HTR-8/SVneo (cell line): ENCODE measurements at places on chromosomes 4 and X.
A peak's percentile ranks its signal among the peaks of the same experiment; 100 is the strongest.

GRCh38 chr4:39712819-39713607 lies 15.1 kb downstream of the UBE2K start:
- no peak for DNase-seq

GRCh38 chr4:22167201-22167600 lies 218.6 kb upstream of the KCNIP4 start:
- DNase-seq = no peak

DNA sequence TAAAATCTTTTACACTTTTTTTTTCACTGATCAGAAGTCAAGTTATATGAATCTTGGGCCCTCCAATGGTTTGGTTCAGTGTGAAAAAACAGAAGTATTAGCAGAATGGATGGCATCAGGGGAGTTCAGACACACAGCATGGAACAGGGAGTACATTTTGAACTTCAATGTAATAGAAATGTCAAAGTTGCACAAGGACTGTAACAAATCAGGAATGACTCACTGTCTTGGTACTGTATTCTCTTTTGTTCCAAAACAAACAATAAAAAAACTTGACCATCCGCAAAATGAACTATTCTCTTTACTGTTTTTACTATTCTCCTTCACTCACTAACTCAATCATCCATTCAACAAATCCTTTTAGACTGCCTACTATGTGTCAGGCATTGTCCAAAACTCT lies 401.0 kb downstream of the FSTL5 start:
- peak; percentile 9 for DNase-seq

DNA sequence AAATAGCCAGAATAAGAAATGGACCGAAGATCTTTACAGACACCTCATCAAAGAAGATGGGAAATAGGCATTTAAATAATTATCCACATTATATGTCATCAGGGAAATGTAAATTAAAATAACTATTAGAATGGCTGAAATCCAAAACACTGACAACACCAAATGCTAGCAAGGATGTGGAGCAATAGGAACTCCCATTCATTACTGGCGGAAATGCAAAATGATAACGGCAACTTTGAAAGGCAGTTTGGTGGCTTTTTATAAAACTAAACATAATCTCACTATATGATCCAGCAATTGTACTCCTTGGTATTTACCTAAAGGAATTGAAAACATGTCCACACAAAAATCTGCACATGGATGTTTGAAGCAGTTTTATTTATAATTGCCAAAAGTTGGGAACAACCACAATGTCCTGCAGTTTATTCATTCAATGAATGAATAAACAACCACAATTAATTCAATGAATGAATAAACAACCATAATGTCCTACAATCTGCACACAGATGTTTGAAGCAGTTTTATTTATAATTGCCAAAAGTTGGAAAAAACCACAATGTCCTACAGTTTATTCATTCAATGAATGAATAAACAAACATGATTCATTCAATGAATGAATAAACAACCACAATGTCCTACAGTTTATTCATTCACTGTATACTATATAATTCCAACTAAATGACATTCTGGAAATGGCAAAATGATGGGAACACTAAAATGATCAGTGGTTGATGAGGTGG lies 117.6 kb upstream of the PCDH18 start:
- no peak for DNase-seq

GRCh38 chrX:6718766-6719165 lies 183.8 kb upstream of the VCX3A start:
- DNase-seq = no peak

DNA sequence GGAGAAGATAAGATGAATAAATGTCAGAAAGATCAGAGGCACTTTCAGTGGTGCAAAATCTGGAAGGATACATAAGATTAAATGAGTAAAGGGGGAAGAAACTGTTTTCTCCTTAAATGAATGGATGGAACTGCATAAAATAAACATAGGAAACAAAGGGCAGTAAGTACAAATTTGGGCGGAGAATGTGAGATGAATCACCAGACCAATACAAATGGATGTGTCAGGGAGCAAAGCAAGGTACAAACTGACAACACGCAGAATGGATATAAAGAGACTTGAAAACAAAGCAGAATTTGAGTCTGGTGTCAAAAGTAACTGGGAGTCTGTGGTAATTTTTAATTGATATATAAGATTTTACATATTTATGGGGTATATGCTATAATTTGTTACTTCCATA lies 175.3 kb upstream of the PCDH18 start:
- DNase-seq = no peak

DNA sequence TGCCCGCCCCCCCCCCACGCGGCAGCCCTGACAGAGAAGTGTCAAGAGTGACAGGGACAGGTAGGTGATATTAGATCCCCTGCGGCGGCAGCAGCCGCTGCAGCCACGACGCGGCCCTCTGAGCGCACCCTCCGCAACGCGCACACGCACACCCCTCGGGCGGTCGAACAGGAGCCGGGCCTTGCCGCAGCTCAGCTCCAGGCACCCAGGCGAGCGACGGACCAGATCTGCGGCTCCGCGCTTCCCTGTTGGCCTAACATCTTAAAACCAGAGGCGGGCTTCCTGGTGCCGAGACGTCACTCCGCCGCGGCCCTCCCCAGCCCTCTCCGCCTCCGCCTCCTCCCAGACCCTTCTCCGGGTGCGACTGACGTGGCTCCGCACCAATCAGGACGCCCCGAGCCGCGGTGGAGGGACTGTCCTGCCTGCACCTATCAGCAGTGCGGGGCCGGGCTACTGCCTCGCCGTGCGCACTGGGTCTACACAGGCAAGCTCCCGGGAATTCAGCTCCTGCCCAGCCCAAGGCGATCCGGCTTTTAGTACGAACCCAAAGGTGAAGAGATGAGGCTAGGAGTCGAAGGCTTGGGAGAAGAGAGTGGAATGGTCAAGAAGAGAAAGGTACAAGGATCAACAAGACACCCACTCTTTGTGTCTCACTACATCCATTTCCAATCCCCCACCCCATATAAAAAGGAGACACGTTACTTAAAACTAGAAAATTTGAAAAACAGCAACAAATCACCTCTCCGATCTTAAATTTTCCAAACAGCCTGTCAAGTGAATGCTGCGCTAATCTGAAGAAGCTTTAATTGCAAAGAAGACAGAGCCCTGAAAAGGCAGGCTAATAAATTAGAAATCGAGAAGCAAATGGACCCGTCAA lies at the start of gene PITX2:
TSS of gene PITX2 (minus strand) at position 237 of the 877 bp plus-strand sequence. CDS start 617 bp downstream, outside the sequence.
- DNase-seq = peak; percentile 99

DNA sequence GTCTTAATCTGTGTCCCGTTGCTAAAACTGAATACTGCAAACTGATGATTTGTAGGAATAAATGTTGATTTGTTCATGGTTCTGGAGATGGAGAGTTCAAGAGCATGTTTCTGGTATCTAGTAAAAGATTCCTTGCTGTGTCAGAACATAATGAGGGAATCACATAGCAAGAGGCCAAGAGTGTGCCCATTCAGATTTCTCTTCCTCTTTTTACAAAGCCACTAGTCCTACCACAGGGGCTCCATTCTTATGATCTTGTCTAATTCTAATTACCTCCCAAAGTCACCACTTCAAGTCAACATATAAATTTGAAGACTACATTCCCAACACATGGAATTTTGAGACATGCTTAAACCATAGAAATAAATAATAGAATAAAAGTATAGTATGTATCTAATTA lies 608.8 kb upstream of the EPHA5 start:
- DNase-seq = no peak

GRCh38 chr4:147108409-147108808 lies 162.7 kb upstream of the TTC29 start:
- DNase-seq = no peak

- no peak for DNase-seq
Observed at GRCh38 chr4:82063017-82063416, 310.8 kb downstream of the HNRNPD start.

DNA sequence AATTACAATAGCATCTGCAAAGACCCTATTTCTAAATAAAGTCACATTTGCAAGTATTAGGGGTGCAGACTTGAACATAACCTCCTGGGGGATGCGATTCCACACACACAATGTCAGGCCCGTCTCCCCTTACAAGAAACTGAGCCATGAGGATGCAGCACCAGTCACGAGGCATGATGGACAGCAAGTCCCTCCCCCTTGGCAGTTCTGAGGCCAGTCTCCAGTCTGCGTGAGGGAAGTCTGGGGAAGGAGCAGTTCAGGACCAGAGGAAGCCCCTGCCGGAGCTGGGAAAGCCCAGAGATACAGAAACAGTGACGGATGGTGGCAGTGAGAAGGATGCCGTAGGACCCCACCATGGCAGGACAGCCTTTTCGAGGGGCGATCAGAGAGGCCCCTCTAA lies 9.4 kb downstream of the FAM53A start:
- DNase-seq = no peak

DNA sequence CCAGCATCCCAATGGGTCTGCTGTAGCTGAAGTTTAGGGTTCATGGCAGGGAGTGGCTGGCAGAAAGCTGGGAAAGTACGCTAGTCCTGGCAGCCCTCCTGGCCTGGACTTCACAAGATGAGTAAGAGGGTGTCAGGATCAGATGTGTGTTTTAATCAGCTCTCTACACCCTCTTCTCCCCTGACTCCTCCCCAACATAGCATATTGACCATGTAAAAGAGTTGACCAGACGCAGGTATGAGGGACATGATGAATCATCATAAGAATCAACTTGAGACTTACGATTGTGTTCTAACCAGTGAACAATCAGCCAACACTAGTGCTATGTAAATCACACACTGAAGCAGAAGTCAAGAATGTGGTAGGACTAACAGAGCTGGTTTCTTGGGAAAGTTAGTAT lies 5.3 kb downstream of the SOWAHB start:
- DNase-seq = no peak

GRCh38 chr4:38757945-38758600 lies 24.7 kb downstream of the TLR10 start:
- DNase-seq = no peak

DNA sequence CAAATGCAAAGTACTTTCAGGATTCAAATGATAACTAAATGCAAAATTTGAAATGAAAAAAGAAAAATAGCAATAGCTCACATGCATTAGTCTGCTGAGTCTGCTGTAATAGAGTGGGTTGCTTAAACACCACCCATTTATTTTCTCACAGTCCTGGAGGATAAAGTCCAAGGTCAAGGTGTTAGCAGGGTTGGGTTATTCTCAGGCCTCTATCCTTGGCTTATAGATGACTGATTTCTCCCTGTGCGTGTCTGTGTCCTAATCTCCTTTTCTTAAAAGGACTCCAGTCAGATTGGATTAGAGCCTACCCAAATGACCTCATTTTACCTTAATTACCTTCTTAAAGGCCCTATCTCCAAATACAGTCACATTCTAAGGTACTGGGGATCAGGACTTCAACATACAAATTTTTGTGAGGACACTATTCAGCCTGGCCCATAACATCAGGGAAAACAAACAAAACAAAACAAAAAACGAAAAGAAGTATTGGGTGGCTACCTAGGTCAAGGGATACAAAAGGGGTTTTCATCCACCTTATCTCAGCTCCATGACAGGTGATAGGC lies 6.3 kb upstream of the TBL1X start:
- no peak for DNase-seq

- DNase-seq = no peak
Observed at GRCh38 chr4:150244600-150244999, 166.4 kb downstream of the DCLK2 start.

DNA sequence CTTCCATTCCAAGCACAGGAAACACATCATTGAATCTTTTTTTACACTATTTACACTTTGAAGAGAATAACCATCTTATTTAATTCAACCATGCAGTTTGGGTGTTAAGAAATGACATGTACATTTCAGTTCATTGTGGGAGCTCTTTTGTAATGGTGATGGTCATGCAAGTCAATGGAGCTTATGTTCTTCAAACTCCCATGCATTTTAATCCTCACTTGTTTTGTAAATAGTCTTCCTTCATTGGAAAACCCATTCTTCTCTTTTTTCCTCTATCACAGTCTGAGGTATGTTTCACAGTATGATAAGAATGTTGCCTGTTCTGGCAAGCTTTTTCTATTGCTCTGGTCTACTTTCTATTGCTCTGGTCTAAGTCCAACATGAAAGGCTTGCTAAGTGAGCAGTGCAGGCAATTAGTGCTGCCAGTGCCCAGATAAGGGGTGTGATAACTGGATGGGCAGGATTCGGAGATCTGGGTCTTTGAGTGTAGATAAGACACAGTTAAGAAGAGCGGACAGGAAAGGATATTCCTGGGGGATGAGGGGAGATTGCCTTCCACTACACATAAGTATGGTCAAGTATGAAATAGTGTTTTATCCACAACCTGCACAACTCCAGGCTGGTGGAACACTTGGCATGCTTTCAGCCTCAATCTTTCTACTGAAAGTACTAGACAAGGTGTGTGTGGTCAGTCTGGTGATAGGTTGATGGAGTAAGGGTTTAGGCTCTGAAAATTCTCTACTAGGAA lies 17.1 kb downstream of the AFP start:
- no peak for DNase-seq

DNA sequence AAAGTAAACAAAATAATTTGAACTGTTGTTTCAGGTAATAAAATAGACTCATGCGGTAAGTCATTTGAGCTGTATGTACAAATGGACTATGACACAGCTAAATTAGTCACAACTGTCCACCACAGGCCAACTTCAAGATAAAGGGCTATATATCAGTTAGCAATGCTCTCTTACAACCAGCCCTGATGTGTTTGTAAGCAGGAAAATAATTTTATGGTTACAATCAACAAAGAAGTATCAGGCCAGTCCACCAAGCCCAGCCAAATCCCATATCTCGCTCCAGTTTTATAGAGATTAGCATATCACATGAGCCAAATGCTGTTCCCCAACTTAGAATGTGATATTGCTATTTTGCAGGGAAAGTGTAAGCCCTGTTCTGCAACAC lies 511 bp upstream of the DUSP21 start:
- no peak for DNase-seq

DNA sequence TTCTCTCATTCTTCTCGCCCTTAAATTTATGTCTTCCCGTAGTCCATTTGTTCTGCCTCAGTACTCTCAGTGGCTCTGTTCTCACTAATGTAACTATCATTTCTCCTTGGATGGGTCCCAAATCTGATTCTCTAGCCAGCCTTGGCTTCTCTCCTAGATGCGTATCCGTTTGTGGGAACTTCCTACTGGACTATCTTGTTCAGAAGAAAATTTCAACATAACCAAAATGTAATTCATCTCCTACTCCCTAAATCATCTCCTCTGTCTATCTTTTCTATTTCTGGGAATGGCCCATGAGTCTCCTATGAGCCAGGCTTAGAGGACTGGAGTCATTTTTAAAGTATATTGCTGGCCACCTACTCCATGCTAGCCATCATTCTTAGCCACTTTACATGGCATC lies 4.4 kb upstream of the C4orf36 start:
- DNase-seq = no peak

DNA sequence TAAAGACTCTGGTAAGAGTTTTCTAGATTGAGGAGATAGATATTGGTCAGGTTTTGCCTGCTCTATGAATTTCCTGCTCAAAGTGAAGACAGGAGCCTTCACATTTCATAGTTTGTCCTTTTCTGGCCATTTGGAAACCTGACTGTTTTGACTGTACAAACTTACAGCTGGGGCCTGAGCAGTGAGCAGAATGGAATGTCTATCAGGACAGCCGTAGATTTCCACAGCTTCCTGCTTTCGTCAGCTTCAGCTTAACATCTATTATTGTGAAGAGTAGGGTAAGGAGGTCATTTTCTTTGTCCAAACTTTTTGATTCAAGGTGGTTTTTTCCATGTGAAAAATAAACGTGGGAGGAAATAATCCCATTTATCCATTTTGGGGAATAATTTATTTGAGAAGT lies 124.3 kb upstream of the DIPK2B start:
- DNase-seq = no peak
